Retina (tissue), 1 donor: ENCODE measurements at places on chromosomes 11 and 22.
A peak's percentile ranks its signal among the peaks of the same experiment; 100 is the strongest.

- DNase-seq: peak; percentile 71
Observed at GRCh38 chr11:2428322-2428795, 16.0 kb downstream of the TRPM5 start.

DNA sequence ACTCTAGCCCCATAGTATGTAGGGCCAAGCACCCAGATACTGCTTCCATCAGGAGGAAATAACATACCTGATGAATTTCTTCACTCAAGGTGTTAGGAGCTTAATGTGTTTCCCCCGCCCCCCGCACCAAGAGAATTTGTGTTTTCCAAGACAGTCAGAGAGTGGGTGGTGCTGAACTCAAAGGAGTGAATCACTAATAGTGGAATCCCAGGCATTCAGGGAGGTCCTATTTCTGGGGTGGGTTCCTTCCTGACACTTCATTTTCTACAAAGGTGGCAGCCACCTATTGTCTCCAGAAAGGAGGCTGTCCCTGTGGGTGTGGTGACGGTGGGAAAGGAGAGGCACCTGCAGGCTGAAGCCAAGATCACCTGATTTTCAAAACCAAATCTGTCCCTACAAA, 50.8 kb upstream of the ELF5 start:
- no peak for DNase-seq

- no peak for DNase-seq
Observed at GRCh38 chr11:19441752-19442553, 201.2 kb upstream of the E2F8 start.

DNA sequence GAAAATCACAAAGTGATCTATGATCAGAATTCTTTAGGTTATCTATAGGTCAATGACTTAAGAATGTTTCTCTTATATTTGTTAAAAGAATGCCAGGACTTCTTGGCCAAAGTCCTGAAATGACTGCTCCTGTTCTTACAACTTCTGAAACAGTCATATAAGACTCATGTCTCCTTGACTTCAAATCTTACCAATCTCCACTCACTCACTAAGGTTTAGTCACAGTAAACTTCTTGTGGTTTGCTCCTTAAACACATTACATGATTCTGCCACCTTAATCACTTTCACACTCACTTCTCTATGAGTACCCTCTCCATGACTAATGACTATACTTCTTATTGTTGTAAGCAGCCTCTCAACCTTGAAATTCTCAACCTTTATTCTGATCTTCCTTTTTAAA, 648.7 kb upstream of the CCDC179 start:
- DNase-seq: no peak
